ENCODE measurements at places on chromosomes 12 and 14.

DNA sequence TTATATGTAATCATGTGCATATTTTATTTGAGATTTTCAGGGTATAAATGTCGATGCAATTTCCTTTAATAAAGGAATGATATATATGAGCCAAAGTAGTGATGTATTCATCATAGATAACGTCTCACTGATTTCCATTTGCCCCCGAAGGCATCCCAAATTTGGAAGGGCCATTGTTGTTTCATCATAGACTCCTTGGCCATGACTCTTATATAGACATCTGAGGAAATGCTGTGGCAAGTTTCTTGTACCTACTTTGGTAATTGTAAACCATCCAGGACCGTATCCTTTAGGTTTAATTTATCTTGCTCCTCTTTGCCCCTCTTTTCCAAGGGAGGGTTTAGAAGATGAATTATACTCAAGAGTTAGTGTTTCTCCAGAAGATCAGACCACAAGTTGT, 84.7 kb downstream of the SAMD4A start:
- DNase-seq = no peak

DNA sequence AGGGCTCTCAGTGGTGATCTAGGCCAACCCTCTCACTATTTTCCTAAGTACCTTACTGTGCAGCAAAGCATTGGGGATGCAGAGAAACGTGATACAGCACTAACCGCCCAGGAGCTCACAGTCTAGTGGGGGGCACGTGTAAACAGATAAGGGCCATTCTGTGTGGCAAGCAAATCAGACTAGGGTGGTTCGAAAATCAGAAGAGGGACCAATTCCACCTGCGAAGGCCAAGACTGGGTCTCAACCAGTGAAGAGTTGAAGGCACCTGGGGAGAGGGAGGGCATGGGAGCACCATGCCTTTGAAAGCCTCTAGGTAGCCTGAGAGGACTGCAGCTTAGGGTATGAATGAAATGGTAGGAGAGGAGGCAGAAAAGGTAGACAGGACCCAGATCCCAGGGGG, 2.2 kb downstream of the PITPNM2 start:
- DNase-seq = no peak

DNA sequence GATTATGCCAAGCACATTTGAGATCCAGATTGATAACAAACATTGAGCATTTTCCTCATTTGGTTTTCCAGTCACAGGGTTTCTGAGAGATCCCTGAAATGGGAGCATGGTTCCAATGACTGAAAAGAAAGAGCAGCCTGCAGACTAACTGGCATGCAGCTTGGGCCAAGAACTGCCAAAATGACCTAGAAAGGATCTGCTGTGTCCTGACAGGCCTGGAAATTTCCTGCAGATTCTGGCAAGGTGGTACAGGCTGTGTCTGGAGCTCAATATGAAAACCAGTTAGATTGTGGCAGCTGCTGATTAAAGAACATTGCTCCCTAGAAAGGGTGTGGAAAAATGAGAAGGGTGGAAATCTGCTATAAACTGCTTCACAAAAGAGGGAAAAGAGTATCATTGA, 417.3 kb downstream of the IPO8 start:
- no peak for DNase-seq

- no peak for DNase-seq
Observed at GRCh38 chr12:25719505-25719904, 166.4 kb upstream of the LMNTD1 start.

- no peak for DNase-seq
Observed at GRCh38 chr14:90995785-90996184, 64.7 kb downstream of the RPS6KA5 start.

DNA sequence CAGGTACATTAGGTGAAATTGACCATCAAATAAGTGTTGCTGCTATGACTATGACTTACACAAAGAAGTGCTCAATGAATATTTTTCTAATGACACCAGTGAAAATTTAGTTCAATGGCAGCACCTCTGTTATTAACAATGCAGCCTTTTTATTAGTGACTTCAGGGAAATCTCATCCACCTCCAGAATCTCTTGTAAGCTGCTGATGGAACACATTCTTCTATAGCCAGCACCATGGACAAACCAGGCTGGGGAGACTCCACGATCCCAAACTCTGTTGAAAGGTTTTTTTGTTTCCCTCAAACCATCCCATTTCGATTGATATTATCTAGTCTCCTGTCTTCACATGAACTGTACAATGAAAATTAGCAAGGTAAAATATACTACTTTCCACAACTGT, 265.9 kb downstream of the ITPR2 start:
- no peak for DNase-seq

DNA sequence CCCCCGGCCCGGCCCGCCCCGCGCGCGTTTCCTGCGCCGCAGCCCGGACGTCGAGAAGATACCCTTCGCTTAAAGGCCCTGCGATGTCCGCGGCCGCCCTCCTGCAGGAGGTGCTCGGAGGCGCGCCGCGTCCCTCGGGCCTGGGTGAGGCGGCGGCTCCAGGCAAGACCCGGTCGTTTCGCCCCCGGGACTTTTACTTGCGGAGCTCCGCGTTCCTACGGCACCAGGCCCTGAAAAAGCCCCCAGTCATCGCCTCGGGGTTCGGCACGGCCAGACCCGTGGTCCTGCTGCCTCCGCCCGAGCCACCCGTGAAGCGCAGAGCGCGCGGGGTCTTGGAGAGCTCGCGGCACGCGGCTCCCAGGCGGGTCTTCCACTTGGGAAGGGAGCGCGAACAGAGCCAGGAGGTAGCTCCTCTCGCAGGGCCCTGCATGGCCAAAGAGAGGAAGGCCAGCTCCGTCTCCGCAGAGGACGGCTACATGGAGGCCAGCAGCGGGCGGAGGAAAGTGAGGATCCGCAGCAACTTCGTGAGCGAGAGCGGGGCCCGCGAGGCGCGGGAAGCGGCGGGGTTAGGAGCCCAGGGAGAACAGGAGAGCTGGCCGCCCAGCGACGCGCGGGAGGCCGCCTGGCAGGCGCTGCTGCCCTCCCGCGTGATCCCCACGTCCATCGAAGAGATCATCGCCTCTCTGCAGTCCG, 26.9 kb downstream of the TTC6 start:
- no peak for DNase-seq

DNA sequence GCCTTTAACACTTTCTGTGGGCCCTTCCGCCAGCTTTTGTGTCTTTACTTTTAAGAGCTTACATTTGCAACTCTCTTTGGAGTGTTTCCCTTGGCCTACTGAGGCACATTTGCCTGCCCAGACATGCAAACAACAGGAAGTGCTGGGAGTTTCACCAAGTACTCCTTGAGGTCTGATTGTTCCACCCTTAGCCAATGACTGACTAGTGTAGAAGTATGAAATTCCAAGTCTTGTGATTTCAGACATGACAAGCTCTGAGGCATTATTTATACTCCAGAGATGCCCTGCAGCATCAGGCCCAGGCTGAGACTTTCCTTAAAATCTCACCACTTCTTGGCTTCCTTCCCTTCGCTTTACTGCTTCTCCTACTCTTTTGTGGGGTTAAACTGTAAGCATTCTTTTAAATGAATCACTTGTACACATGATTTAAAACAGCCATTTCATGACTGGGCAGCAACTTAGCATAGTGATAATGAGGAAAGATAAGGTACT, 174.1 kb downstream of the SLC6A15 start:
- DNase-seq = peak; percentile 89

- DNase-seq = no peak
Observed at GRCh38 chr12:78361683-78362082, 502.9 kb upstream of the SYT1 start.

GRCh38 chr14:51294951-51295525, 55.0 kb downstream of the TMX1 start:
- no peak for DNase-seq

- no peak for DNase-seq
Observed at GRCh38 chr14:42198010-42198409, 591.3 kb downstream of the LRFN5 start.

GRCh38 chr12:97046901-97047300, 139.8 kb downstream of the NEDD1 start:
- no peak for DNase-seq

- no peak for DNase-seq
Observed at GRCh38 chr12:82800185-82800584, 113.5 kb downstream of the TMTC2 start.

- no peak for DNase-seq
Observed at GRCh38 chr12:3483089-3483488, 7.9 kb upstream of the PRMT8 start.

GRCh38 chr12:52249511-52250047, 16.5 kb downstream of the KRT7 start:
- no peak for DNase-seq

DNA sequence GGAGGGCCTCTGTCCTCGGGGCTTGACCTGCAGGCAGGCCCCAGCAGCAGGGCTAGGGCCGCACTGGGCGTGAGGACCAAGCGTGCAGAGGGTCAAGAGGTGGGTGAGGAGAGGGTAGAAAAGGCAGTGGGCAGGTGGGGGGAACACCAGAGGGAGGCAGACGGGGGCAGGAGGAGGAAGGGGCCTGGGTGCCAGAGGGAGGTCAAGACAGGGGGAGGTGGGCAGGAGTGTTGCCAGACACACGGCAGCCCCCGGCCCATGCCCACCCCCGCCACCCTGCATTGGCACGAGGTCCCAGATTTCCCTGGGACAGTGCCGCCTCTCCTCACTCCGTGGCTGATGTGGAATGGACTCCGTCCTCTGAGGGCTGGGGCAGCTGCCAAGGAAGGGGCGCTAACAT, 8.2 kb downstream of the TMEM121 start:
- no peak for DNase-seq

DNA sequence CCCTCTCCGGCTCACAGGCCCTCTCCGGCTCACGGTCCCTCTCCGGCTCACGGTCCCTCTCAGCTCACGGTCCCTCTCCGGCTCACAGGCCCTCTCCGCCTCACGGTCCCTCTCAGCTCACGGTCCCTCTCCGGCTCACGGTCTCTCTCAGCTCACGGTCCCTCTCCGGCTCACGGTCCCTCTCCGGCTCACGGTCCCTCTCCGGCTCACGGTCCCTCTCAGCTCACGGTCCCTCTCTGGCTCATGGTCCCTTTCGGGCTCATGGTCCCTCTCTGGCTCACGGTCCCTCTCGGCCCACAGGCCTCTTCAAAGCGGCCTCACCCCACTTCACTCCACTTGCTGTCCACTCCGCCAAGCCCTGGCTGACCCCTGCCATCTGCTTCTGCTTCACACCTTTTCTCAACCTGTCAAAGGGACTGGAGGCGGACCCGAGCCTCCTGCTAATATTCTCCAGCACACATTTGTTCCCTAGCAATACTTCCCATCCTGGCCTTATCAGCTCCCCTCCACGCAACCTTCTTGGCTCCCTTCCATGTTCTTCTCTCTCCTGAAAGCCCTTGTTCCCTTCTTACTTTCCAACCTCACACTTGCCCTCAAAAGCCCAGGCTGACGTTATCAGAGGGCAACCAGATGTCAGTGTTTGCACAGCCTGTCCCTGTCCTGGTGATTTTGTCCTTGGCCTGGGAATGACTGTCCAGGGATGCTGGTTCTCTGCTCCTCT, 176.7 kb downstream of the CALM1 start:
- DNase-seq = no peak

DNA sequence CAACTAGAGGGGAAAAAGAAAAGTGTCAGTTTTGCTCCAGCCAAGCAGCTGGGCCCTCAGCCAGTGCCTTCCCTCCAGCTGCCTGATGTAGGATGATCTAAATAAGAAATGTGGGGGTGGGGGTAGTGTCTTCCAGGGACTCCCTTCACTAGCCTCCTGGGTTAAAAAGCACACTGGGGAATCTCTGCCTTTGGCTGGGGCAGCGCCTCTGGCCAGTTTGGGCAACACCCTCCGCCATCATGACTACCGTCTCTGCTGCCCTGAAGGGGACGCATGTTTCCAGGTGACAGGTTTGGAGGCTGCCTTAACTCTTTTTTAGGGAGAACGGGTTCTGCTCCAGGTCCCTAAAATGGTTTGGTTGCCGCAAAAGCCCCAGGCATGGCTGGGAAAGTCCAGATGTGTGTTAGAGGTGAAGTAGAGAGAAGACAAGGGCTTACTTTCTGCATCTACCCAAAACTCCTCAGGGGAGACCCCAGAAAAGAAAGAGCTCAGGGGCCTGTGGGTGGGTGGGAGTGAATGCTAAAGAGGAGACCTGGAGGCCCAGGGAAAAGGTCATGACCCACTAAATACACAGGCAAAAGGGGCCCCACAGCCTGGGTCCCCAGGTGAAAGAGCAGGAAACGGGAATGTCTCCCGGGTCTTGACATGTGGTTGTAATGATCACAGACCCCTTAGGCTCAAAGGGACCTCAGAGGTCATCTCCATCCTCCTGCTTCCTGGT, 132.8 kb upstream of the CCND2 start:
- DNase-seq = no peak

- no peak for DNase-seq
Observed at GRCh38 chr12:693934-694533, 30.8 kb upstream of the NINJ2 start.

DNA sequence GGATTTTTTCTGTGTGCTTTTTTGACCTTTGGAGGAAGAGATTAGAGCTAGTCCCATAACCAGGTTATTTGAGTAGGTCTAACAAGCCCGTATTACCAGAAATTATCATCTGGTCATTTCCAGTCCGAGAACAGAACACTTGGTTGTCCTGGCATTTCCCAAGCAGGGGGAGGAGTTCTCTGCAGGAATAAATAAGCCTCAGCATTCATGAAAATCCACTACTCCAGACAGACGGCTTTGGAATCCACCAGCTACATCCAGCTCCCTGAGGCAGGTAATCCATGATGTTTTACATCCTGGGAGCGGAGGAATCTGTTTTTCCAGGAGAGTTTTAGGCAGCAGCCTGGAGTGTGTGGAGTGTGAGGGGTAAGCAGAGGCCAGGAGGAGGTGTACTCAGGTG, at the start of gene SERPINA3:
TSS of gene SERPINA3 (plus strand) at position 218 of the 400 bp plus-strand sequence. CDS start 2,051 bp downstream, outside the sequence.
- no peak for DNase-seq

GRCh38 chr14:59202031-59202430, 13.6 kb downstream of the DAAM1 start:
- no peak for DNase-seq

GRCh38 chr12:26026713-26027112, 68.2 kb downstream of the RASSF8 start:
- DNase-seq = no peak

DNA sequence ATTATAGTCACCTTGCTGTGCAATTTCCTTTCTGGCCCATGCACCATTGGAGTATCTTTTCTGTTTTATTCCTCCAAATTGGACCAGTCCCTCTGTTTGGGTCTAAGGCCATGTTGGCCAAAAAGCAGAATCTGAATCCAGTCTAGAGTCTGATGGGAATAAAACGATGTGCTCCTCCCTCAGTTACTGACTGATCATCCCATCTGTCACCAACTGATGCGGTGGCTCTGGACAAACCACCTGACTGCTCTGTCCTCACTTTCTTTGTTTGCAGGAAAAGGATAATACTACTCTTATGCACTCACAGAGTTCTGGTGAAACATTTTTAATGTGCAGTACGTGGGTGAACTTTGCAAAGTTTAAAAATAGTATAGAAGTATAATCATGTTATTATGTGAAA, 120.2 kb upstream of the HIF1A start:
- no peak for DNase-seq

GRCh38 chr14:37194698-37195097, 3.0 kb upstream of the MIPOL1 start:
- DNase-seq = no peak

Data from HFFc6 (cell line).